GM06990 (cell line): ENCODE measurements at places on chromosomes 4 and X.

DNA sequence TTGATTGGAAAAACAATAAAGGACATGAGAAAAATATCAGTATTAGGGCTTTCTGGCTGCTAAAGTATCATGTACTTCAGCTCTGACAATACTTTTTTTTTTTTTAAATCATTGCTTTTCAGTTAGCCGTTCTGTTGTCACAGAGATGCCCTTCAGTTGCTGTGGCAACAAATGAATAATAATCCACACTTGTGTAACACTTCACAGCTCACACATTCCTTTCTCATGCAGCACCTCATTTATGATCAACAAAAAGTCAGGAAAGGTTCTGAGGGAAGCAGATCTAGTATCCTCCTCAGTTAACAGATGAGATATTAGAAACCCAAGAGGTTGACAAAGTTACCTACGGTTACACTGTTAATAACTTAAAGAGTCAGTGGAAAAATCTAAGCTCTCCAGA lies 444.2 kb upstream of the SLIT2 start:
- DNase-seq: no peak

DNA sequence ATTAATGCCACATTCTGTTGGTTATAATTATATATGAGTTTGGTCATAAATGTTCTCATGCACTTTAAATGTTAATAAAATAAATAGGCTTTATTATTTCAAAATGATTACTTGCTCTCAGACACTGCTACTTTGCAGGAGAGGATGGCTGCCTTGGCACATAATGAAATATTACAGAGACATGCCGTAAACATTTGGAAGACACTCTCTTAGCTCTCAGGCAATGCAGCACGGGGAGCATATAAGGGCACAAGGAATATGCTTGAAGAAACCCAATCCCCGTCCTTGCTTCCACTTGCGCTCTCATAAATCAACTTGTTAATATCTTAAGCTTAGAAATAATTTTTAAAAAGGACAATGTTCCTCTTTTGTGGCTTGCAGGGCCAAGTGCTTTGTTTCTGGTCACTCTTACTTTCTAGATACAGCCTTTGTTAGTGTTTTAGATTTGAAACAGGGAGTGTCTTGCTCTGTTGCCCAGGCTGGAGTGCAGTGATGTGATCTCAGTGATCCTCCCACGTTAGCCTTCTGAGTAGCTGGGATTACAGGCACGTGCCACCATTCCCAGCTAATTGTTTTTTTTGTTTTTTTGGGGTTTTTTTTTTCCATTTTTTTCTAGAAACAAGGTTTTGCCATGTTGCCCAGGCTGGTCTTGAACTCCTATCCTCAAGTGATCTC lies 445.0 kb downstream of the SPRY1 start:
- DNase-seq: no peak

- DNase-seq: no peak
These were observed 22.2 kb upstream of the ATP6AP2 start for GRCh38 chrX:40558590-40558989.

- DNase-seq: no peak
These were observed 1709.4 kb downstream of the ARAP2 start for GRCh38 chr4:34534916-34535315.

DNA sequence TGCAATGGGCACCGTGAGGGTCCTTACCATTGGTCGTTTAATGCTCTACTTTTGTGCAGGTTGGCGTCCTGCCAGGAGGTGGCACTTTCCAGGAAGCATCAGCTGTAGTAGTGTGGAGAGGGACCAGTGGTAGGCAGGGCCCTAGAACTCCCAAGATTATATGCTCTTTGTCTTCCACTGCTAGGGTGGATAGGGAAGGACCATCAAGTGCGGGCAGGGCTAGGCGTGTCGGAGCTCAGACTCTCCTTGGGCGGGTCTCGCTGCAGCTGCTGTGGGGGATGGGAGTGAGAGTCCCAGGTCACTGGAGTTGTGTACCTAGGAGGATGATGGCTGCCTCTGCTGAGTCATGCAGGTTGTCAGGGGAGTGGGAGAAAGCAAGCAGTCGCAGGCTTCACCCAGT lies 134.7 kb downstream of the KLF8 start:
- no peak for DNase-seq

- no peak for DNase-seq
These were observed 1092.6 kb upstream of the PCDH10 start for GRCh38 chr4:132056496-132056895.

GRCh38 chr4:47531241-47531953 lies 46.3 kb downstream of the ATP10D start:
- DNase-seq: peak; percentile 55

DNA sequence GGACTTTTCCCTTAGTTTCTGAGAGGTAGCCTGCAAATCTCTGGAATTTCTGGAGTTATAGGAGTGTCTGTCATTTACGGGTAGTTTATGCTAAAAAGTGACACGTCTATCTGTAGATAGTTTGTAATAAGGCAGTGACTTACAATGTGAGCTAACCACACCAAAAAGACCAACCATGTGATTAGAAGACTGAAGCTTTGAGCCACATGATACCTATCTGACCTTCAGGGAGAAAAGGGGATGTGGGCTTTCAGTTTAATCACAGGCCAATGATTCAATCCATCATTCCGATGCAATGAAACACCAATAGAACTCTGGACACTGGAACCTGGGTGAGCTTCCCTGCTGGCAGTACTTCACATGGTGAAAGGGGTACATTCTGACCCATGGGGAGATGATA lies 254.6 kb upstream of the GK2 start:
- DNase-seq: no peak

DNA sequence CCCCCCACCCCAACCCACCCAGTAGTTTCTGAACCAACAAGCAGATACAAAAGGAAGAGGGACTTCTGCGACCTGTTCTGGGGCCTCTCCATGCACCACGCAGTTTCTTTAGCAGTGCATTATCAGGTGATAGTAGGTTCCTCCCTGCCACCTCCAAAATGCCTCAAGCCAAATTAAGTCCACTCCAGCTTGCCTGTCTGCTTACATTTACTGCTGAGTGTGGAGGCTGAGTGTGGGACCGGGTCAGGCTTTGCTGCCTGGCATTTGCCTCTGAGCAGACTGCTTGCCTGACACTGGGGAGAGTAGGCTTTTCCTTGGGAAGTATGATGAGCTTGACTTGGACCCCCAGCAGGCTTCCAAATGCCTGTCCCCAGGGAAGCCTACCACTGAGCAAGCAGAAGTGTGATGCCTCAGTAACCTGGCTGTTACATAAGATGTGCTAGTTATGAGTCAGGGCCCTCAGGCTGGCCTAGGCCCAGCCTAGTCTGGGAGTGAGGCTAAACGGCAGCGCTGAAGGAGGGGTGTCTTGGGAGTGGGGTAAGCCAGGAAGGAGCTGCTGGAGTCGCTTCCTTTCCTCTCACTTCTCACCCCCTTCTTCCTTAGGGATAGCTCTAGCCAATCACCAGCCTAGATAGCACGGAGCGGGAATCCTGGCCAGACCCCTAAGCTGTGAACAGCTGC lies 9.0 kb downstream of the TSC22D3 start:
- no peak for DNase-seq

- no peak for DNase-seq
These were observed 1195.9 kb upstream of the PRKX start for GRCh38 chrX:4909348-4909747.

GRCh38 chr4:98822144-98822543 lies 106.8 kb downstream of the EIF4E start:
- DNase-seq: no peak

- no peak for DNase-seq
These were observed 151.0 kb downstream of the CAMK2D start for GRCh38 chr4:113610537-113610936.

DNA sequence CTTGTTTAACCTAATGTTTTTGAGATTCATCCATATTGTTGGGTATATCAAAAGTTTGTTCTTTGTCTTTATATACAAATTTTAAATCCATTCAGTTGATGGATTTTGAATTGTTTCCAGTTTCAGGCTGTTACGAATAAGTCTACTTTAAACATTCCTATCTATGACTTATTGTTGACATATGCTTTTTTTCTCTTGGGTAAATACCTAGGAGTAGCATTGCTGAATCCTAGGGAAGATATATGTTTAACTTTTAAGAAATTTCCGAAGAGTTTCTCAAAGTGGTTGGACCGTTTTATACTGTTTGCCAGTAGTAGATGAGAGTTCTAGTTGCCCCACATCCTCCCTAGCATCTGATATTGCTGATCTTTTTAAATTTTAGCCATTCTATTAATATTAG lies 60.9 kb upstream of the IL13RA1 start:
- DNase-seq: no peak

GRCh38 chrX:9291629-9292028 lies 173.2 kb upstream of the TBL1X start:
- no peak for DNase-seq
